ENCODE measurements at places on chromosomes 1 and 21.

- H3K4me3 ChIP-seq: no peak overlapping the region
- no peak for DNase-seq
- no peak overlapping the region for H3K27ac ChIP-seq
- no peaks in the 10 kb centered on the region for H3K36me3 ChIP-seq
- H3K27me3 ChIP-seq: peaks cover 2% of the 10 kb centered on the region
Observed at GRCh38 chr1:40310983-40311642, 6.0 kb downstream of the COL9A2 start.

GRCh38 chr1:198167436-198167934, 10.7 kb downstream of the NEK7 start:
- H3K27me3 ChIP-seq: no peaks in the 10 kb centered on the region
- DNase-seq: no peak
- H3K4me3 ChIP-seq: peak overlapping the region; percentile 77
- peaks cover 94% of the 10 kb centered on the region for H3K4me1 ChIP-seq
- peak overlapping the region; percentile 98 for H3K27ac ChIP-seq
- peaks cover 14% of the 10 kb centered on the region for H3K36me3 ChIP-seq

GRCh38 chr21:26185021-26185420, 14.5 kb upstream of the APP start:
- H3K4me3 ChIP-seq: no peak overlapping the region
- H3K27ac ChIP-seq: no peak overlapping the region
- no peaks in the 10 kb centered on the region for H3K36me3 ChIP-seq
- no peaks in the 10 kb centered on the region for H3K27me3 ChIP-seq
- H3K4me1 ChIP-seq: no peaks in the 10 kb centered on the region

DNA sequence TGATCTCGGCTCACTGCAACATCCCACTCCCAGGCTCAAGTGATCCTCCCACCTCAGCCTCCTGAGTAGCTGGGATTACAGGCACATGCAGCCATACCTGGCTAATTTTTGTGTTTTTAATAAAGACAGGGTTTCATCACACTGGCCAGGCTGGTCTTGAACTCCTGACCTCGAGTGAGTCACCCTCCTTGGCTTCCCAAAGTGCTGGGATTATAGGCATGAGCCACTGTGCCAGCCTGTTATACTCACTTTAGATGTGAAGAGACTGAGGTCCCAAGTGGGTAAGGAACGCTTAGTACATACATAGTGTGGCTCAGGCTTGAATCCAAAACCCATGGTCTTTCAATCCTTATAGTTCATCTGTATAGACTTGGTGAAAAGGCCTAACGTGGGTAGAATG, 63.7 kb upstream of the EPS8L3 start:
- no peak for DNase-seq
- peaks cover 22% of the 10 kb centered on the region for H3K4me1 ChIP-seq
- H3K27me3 ChIP-seq: no peaks in the 10 kb centered on the region
- no peak overlapping the region for H3K4me3 ChIP-seq
- no peak overlapping the region for H3K27ac ChIP-seq
- H3K36me3 ChIP-seq: peaks cover 2% of the 10 kb centered on the region

DNA sequence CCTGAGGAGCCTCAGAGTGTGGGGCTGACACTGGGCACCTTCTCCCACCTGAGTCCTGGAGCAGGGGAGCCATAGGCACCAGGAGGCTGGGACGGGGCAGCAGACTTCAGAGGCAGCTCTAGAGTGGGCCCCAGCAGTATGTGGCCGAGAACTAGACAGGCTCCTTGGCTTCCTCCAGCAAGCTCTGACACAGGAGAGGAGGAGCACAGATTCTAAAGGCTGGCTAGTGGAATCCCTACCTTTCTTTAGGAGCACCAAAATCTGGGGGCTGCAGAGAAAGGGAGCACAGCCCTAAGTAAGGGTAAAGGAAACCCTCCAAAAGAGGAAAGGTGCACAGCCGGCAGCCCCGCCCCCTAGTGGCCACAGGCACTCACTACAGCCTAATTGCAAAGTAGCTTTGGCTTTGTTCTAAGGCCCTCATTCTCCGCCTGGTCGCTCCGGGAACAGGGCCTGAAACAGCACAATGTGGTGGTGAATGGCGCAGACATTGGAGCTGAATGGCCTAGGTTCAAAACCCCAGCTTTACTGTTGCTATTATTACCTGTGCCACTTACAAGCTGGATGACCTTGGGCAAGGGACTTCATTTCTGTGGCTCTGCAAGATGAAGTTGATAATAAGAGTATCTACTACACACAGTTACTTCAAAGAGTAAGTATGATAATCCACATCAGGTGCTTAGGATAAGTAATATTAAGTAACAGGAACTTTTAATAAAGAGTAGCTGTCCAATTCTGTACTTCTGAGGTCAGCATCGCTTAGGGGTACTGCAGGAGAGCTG, 8.8 kb upstream of the GUCA2A start:
- peak; percentile 72 for DNase-seq
- H3K27me3 ChIP-seq: no peaks in the 10 kb centered on the region
- H3K27ac ChIP-seq: no peak overlapping the region
- H3K4me1 ChIP-seq: no peaks in the 10 kb centered on the region
- peaks cover 3% of the 10 kb centered on the region for H3K36me3 ChIP-seq

DNA sequence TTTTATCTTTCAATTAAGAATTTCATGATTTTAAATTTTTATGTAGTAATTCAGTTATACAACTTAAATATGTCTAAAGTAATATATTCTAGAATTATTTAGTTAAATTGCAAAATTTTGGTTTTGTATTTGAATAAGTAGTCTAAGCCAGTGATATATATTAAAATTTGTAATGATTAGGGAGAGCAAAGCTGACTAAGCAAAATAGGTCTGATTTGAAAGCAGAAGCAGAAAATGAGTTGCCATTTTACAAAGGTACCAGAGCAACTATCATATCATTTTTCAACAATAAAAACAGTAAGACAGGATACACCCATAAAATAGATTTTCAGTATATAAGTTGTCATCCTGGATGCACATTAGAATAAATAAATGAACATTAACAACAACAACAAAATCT, 177.9 kb downstream of the COP1 start:
- H3K27ac ChIP-seq: no peak overlapping the region
- H3K4me1 ChIP-seq: peaks cover 17% of the 10 kb centered on the region
- DNase-seq: no peak
- H3K27me3 ChIP-seq: no peaks in the 10 kb centered on the region
- no peak overlapping the region for H3K4me3 ChIP-seq

DNA sequence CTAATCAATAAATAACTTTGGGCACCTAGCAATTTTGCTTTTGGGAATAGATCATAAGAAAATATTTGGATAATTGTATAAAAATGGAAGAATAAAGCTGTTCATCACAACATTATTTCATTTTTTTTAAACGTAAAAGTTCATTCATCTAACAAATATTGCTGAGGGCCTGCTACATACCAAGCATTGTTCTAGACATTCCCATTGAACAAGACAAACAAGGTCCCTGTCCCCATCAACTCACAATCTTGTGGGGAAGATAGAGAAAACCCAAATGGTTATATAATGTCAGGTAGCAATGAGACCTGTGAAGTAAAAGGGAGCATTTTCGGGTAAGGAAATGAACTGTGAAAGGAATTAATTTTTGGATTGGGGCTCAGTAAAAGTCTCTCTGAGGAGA, 54.0 kb upstream of the BEND5 start:
- H3K36me3 ChIP-seq: no peaks in the 10 kb centered on the region
- H3K4me3 ChIP-seq: no peak overlapping the region
- no peak overlapping the region for H3K27ac ChIP-seq
- H3K27me3 ChIP-seq: peaks cover 8% of the 10 kb centered on the region
- no peak for DNase-seq
- H3K4me1 ChIP-seq: no peaks in the 10 kb centered on the region

DNA sequence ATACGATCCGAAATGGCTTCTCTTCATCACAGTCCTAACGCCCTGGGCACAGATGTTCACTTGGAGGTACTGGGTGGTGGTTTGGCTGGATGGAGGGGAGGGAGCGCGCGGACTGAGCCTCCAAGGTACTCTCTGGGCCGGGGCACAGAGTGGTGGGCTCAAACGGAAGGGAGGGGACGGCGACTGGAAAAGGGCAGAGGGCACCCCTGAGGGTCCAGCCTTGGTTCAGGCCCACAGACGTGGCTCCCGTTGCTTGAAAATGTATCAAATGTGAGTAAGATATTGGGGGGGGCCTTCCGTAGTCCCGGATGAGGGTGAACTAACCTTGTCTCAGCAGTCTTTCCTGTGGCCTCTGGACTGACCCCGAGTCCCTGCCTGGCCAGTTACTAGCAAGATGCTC, 463 bp downstream of the IL12RB2 start:
- H3K27me3 ChIP-seq: peaks cover 11% of the 10 kb centered on the region
- H3K36me3 ChIP-seq: peaks cover 43% of the 10 kb centered on the region
- peak overlapping the region; percentile 94 for H3K4me3 ChIP-seq
- H3K27ac ChIP-seq: peak overlapping the region; percentile 97

DNA sequence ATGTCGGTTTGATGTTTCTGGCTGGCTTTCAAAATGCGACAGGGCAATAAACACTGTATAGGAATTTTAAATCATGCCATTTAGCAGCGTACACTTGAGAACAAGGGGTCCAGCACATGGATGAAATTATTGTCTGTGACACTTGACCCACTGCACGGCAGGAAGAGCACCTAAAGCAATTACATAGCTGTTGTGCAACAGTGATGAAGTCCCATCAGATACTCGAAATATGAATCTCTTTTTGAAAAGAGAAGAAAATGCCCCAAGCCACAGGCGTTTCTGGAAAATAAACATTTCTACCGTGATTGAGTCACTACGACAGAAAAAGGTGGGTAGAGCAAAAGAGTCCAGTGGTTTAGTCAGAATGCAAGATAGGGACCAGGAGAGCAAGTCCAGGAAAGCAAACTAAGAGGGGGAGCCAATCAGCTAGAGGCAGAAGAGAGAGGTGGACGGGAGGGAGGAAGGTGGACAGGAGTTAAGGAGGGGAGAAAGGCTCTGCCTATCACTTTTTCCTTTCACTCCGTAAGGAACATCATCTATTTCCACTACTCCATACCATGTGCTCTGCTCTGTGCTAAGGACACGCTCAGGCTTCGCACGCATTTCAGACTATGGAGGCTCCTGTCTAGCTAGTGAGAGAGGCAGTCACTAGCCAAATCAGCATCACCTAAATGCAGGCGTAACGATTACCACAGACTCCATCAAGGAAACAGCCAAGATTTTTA, 6.4 kb downstream of the DSCAM start:
- no peaks in the 10 kb centered on the region for H3K36me3 ChIP-seq
- no peaks in the 10 kb centered on the region for H3K4me1 ChIP-seq
- peaks cover 43% of the 10 kb centered on the region for H3K27me3 ChIP-seq
- no peak overlapping the region for H3K27ac ChIP-seq
- DNase-seq: no peak
- H3K4me3 ChIP-seq: no peak overlapping the region

DNA sequence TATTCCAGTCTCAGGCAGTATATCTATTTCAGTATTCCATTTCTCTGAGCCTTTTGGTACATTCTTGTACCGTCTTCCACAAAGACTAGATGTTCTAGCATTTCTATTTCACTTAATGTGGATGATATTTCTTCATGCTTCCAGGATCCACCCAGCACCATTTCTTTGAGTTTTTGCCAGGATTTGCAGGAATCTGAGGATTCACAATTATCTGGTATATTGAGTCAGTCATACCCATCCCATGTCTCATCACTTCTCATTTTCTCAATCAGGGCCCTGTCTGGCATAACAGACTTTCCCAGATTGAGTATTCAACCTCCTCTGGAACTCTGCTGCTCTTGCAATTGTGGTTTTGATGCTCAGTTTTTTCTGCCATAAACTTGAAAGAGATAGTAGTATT, 20.9 kb upstream of the COL11A1 start:
- H3K4me1 ChIP-seq: no peaks in the 10 kb centered on the region
- no peaks in the 10 kb centered on the region for H3K27me3 ChIP-seq
- no peak for DNase-seq
- no peak overlapping the region for H3K4me3 ChIP-seq
- H3K27ac ChIP-seq: no peak overlapping the region

DNA sequence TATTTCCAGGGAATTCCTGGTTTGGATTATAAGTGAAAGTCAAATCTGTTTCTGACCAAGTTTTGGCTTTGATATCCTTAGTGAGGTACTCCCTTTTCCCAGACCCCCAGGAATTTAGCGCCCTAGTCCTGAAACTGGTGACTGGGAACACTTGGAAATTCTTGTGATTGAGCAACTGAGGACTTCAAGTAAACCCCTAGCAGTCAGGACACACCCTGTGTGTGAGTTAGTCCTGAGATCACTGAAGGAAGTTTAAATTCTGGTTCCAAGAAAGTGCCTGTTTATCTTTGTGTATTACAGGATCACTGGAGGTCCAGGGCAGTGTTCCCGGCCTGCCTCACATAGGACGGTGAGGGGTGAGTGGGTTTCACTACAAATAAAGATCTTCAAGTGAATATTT, 95.1 kb upstream of the F3 start:
- H3K36me3 ChIP-seq: no peaks in the 10 kb centered on the region
- no peak overlapping the region for H3K27ac ChIP-seq
- H3K4me3 ChIP-seq: no peak overlapping the region
- H3K4me1 ChIP-seq: no peaks in the 10 kb centered on the region
- DNase-seq: no peak

DNA sequence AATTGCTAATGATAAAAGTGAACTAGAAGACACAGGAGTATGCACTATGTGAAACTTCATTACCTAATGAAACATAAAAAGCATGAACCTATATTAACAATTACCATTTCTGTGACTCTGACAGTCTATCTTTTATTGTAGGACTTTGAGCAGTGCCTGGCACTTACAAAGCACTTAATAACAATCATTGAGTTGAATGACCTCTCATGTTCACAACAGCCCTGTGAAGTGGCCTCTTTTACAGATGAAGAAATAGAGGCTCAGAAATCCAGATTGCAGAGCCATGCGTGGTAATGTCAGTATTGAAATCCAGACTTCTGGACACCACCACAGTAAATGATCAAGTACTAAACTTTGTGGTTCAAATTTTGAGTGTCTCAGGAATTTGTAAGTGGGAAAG, 326.4 kb downstream of the NTNG1 start:
- no peak overlapping the region for H3K4me3 ChIP-seq
- peaks cover 8% of the 10 kb centered on the region for H3K27me3 ChIP-seq
- H3K4me1 ChIP-seq: no peaks in the 10 kb centered on the region
- DNase-seq: no peak

- no peak overlapping the region for H3K4me3 ChIP-seq
- peaks cover 33% of the 10 kb centered on the region for H3K4me1 ChIP-seq
- H3K27me3 ChIP-seq: no peaks in the 10 kb centered on the region
- no peak for DNase-seq
- peak overlapping the region; percentile 25 for H3K27ac ChIP-seq
Observed at GRCh38 chr1:214637722-214638458, 34.9 kb downstream of the CENPF start.

GRCh38 chr1:248625971-248626370, 8.9 kb downstream of the OR2T11 start:
- H3K4me3 ChIP-seq: no peak overlapping the region
- DNase-seq: no peak
- H3K27ac ChIP-seq: no peak overlapping the region
- H3K4me1 ChIP-seq: no peaks in the 10 kb centered on the region
- H3K27me3 ChIP-seq: peaks cover 2% of the 10 kb centered on the region
